ENCODE measurements at places on chromosomes 6 and 20. TPM values are rescaled to one million over a fixed set of nuclear protein-coding genes. Genes with fewer than 3 reads are reported as not detected.
A peak's percentile ranks its signal among the peaks of the same experiment; 100 is the strongest.

The SPATS1 gene
- total RNA-seq, result not detected

The CTCFL gene
- not detected for total RNA-seq

The ARMH2 gene
- total RNA-seq, result not detected

The GSTA1 gene
- 0.18 TPM for total RNA-seq

The RAB44 gene
- not detected for total RNA-seq

The LIN28B gene
- total RNA-seq, result not detected

The F13A1 gene
- not detected for total RNA-seq

GRCh38 chr6:91538622-91539021 lies 951.8 kb upstream of the MAP3K7 start:
- DNase-seq, result no peak

GRCh38 chr6:39903656-39904055 lies 30.6 kb downstream of the MOCS1 start:
- DNase-seq, result no peak

GRCh38 chr6:56899311-56899710 lies 55.6 kb upstream of the BEND6 start:
- peak; percentile 72 for DNase-seq

DNA sequence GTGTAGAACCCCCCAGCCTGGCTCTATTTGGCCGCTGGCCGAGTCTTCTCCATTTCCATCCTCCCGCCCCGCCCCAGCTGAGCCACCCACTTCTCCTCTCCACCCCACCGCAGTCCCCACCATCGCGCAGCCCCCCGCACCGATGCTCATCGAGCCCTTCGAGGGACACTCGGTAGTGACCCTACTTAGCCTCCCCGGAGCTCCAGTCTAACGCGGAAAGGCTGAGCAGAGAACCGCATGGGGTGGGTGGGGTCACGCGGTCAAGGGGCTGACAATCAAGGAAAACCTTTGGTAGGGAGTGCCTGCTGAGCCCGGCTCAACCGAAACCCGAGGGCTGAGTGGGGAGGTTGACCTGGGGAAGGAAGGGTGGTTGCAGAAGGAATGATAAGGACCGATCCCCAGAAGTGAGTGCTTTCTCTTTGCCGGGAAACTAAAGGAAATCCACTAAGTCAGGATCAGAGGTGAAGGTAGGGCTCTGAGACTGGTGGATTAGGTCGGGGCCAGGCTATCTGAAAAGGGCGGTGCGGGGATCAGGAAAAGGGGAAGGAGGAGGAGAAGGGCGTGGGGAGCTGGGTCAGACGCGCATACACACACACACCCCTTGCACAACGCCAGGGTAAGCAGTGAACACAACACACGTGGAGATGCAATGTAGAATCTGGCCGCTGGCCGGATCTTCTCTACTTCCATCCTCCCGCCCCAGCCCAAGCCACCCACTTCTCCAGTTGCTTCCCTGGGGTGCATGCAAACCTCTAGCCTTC lies 49.8 kb downstream of the CPXM1 start:
- peak; percentile 17 for DNase-seq

GRCh38 chr6:147903321-147903720 lies 394.8 kb downstream of the SAMD5 start:
- DNase-seq, result no peak

GRCh38 chr6:87968435-87969278 lies 79.0 kb upstream of the SPACA1 start:
- DNase-seq, result no peak

DNA sequence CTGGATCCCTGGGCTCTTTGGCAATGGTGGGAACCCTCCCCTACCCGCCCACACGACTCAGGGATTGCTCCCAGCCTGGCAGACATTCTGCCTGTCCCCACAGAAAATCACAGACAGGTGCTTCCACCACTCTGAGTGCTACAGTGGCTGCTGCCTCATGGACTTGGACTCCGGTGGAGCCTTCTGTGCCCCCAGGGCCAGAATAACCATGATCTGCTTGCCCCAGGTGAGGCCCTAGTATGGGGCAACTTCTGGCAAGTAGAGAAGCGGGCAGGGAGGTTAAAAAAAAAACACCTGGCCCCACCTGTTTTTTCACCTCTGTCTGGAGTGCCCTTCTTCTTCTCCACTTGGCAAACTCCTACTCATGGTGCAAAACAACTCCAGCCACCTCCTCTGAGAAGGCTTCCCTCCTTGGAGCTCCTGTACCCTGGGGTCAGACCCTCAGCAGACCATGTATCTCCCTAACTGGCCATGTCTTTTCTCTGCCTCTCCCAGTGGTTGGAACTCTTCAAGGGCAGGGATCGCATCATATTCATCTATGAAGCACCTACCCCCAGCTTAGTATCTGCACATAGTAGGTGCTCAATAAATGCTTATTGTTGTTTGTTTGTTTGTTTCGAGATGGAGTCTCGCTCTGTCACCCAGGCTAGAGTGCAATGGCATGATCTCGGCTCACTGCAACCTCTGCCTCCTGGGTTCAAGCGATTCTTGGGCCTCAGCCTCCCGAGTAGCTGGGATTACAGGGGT lies 1.1 kb downstream of the CLPSL2 start:
- no peak for DNase-seq

GRCh38 chr6:84065693-84066290 lies 32.2 kb downstream of the MRAP2 start:
- DNase-seq, result peak; percentile 5

DNA sequence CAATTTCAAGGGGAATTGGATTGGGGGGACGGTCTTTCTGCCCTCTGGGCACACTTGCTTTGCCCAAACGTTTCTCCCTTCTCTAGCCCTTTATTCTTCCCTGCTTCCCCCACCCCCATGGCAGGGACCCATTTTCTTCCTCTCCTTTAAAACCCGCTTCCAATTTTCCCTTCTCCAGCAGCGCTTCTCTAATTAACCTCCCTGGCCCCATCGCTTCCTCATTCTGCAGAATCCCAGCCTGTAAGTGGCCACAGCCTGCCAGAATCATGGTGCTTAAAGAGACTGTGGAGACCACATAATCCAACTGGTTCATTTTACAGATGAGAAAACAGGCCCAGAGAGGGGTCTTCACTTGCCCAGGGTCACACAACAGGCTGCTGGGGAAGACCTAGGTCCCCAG lies 61.4 kb downstream of the CPNE5 start:
- no peak for DNase-seq

DNA sequence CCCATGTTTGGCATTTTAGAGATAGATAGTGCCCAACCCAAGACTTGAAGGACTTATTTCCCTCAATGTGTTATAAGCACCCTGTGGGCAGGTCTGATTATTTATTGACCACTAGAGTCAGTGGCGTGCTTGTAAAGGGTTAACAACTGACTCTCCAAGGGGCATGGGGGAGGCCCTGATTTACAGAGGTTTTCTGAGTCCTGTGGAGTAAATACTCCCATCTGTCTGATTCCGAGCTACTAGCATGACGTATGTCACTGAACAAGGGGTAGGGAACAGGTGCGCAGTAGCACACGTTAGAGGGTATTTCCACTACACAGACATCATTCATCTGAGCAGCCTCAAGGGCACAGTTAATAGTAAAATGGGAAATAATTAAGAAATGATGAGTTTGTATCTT lies 17.4 kb upstream of the TRAM2 start:
- DNase-seq, result no peak

DNA sequence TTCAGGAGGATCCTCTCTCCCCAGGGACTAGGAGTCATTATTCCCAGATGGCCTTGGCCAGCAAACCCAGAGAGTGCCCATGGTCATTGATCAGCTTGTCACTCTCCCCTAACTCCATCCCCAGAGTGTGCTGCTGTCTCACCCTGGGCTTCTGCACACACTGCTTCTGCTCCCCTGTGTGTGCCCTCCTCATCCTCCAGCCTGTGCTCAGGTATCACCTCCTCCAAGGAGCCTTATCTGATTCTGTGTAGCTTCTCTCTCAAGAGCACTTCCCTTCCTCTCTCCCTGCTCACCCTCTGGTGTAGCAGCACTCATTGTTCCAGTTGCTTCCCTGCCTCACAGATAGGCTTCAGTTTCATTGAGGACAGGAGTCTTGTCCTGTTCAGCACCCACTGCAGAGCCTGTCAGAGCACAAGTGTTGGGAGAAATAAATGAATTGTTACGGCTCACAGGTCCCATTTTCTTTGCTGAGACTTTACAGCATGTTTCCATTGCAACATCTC lies 102.4 kb downstream of the JAG1 start:
- DNase-seq, result no peak

- DNase-seq, result no peak
Observed at GRCh38 chr6:26173836-26174145, 86.6 kb downstream of the HFE start.

DNA sequence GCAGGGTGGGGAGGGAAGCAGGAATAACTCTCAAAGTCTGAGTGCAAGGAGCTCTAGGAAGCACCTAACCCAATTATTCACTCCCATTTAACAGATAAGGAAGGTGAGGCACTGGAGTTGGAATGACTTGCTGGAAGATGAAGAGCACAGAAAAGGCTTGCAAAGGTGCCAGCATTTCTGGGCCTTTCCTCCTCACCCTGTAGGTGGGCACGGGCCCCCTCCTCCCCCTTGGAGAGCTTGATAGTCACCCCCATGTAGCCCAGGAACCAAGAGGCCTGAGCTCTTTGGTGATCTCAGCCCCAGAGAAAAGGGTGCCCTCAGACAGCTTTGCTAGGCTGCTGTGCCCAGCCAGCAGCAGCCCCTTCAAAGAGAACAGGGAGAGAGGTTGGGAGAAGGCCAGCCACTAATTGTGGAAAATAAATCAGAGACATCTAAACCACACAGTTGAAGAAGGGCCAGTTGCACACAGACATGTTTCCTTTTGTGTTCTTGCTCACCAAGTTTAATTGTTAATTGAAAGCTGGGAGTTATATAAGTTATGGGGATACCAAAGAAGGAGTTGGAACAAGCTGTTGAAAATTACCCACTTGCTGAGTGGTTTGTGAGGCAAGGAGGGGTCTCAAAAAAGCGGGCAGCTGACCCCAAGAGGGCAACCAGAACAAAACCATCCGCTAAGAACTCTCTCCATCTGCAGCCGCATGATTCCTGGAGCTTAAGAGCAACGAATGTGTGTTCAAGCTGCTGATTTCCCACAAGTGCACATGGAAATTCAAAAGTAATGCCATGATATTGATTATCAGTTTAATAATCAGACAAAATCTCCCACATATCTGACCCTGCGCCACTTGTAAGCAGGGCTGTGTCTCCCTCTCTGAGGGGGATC lies 77.0 kb downstream of the MRPL14 start:
- peak; percentile 39 for DNase-seq

All from IMR-90 (cell line).